GM12865 (cell line): ENCODE measurements at places on chromosomes 11 and 22.
A peak's percentile ranks its signal among the peaks of the same experiment; 100 is the strongest.

- DNase-seq: peak; percentile 71
Measured at GRCh38 chr22:23376256-23376655, 195.9 kb downstream of the BCR start.

- DNase-seq: peak; percentile 84
Measured at GRCh38 chr11:107041088-107041444, 22.8 kb upstream of the GUCY1A2 start.

DNA sequence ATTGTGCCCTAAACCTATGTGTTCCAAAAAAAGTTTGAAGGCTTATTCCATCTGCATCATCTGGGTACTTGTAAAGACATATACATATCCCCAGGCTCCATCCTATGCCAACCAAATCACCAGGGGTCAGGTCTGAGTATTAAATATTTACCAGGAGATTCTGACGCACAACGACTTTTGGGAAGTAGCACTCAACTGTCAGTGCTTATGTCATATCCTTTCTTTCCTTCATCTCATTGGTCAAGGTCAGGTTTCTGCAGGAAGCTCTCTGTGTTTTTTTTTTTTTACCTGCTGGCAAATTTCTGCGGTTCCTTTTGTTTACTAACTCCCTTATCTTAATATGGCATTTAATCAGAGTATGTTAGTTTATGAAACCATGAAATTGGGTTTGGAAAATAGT lies 22.5 kb upstream of the CYP2R1 start:
- DNase-seq: no peak

DNA sequence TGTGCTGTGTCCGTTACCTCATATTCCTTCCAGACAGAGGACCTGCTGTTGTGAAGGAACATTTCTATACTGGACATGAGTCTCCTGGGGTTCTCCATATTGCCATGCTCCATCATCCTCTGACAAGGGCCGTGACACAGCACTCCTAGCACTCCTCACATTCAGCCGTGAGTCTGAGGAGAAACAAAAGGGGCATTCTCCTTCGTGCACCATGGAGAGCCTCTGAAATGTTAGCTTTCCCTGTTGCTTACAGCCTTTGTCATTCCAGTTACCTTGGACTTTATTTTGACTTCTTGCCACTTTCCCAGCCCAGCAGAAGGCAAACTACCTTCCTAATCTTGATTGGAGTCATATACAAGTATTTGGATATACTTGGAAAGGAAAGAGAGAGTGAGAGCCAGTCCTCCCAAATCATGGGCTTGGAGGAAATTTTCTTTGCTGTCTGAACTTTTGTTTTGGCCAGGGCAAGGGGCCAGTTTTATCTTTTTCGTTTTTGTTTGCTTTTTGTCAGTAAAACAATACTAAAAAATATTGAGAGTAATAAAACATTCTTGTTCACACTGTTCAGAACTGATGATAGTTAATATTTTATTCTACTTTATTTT lies 29.1 kb upstream of the TECTA start:
- DNase-seq: no peak

- no peak for DNase-seq
Measured at GRCh38 chr22:38861170-38861876, 10.7 kb downstream of the CBX6 start.

DNA sequence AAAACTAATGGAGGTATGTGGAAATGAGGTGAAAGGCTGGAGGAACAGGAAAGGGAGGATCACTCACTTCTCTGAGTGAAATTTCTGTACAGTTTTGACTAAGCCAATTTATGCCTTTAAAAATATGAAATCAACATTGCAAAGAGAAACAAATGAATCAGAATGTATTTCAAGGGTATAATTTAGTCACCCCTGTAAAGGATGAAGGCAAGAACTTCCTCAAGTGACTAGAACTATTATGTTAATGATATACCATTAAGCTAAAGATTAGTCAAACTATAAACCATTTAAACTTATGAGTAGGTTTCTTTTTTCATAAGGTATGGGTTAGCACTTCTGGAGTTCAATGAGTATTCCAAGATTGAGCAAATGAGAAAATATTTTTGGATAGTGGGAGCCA lies 184.5 kb upstream of the CHORDC1 start:
- no peak for DNase-seq

- no peak for DNase-seq
Measured at GRCh38 chr22:43892183-43892894, 526 bp upstream of the PNPLA5 start.

DNA sequence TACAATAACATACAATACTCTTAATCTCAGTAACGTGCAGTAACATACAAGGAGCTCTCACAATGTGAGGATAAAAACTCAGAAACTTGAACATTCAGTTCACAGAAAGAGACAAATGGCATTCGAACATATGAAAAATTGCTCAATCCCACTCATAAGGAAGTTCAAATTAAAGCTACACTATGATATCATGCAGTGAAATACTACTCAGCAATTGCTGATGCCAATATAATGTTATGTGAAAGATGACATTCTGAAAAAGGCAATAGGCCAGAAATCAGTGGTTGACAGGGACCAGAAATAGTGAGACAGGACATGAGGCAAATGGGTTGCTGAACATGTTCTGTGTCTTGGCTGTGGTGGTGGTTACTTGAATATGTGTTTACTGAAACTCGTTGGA lies 33.7 kb upstream of the PITPNB start:
- DNase-seq: no peak

DNA sequence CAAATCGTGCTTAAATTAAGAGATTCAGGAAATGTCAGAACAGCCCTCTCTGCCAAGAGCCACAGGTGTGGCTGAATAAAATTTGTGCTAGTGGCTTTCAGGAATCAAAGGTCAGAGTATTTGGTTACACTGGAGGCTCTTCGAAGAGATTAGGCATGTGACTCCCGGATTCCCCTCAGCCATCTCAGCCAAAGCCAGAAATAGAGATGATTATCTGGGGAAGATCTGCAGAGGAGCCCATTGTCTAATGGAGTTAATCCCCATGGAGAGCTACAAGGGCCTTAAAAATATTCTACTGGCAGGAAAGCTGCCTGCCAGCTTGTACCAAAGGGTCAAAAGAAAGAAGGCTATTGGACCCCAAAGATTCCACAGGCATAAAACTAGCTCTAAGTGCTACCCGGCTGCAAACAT lies 1259.5 kb downstream of the TBC1D22A start:
- DNase-seq: no peak

DNA sequence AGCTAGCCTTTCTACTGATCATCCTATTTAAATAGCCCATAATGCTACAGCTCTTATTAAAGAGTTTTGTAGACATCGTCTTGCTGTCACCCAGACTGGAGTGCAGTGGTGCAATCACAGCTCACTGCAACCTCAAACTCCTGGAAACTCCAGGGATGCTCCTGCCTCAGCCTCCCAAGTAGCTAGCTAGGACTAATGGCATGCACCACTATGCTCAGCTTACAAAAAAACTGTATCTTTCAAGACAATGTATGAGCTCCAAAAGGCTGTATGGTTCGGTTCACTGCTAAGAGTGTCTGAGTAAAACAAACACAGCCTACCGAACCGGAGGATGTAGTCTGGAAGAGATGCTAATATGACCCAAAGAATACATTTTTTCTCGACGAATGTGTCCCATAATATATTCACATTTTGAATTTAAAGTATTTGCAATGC lies 2.6 kb downstream of the TAF1D start:
- DNase-seq: no peak

DNA sequence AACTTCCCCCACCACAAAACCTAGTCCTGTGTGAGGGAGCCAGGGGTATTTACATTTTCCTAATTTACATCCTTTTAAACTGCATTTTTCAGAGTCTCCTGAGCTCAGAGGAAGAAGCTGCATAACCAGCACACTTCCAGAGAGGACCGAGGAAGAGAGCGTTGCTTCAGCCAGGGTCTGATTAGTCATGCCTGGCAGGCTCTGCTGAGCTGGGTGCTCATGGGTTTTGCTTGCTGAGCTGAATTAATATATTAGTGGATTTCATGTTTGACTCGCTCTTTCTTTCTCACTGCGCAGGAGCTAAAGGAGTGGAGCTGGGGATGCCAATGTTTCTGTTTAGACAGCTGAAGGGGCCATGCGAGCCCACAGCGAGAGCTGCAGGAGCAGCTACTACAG lies 539.3 kb upstream of the B3GAT1 start:
- no peak for DNase-seq
